ENCODE measurements at places on chromosomes 7 and 10. TPM values are rescaled to one million over a fixed set of nuclear protein-coding genes. Genes with fewer than 3 reads are reported as not detected.

TFPI2 gene
- total RNA-seq: 4.0 TPM

STK32C gene
- total RNA-seq: 15.3 TPM

SPDYE11 gene
- not detected for total RNA-seq

DOCK1 gene
- 57.3 TPM for total RNA-seq

MTG1 gene
- total RNA-seq: 36.9 TPM

SPOCK2 gene
- total RNA-seq: 2.6 TPM

ACSM6 gene
- total RNA-seq: not detected

SPDYE8 gene
- not detected for total RNA-seq

DNA sequence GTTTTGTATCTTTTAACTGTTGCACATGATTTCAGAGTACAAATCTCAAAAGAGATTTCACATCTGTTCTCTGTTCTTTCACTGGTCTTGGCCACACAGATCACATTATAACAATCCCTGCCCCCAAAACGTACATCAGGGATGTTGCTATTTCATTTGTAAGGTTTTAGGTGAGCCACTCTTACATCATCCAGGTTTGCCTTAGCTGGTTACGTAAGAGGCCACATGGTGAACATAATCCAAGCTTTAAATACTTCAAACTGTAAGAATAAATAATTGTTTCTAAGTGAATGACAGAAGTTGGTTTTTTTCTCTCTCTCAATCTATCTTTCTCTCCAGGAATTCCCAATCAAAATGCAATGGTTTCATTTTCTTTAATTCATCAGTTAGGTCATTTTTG lies 245.9 kb upstream of the HGF start:
- DNase-seq: no peak
- H3K27ac ChIP-seq: no peak overlapping the region
- no peaks in the 10 kb centered on the region for H3K27me3 ChIP-seq

DNA sequence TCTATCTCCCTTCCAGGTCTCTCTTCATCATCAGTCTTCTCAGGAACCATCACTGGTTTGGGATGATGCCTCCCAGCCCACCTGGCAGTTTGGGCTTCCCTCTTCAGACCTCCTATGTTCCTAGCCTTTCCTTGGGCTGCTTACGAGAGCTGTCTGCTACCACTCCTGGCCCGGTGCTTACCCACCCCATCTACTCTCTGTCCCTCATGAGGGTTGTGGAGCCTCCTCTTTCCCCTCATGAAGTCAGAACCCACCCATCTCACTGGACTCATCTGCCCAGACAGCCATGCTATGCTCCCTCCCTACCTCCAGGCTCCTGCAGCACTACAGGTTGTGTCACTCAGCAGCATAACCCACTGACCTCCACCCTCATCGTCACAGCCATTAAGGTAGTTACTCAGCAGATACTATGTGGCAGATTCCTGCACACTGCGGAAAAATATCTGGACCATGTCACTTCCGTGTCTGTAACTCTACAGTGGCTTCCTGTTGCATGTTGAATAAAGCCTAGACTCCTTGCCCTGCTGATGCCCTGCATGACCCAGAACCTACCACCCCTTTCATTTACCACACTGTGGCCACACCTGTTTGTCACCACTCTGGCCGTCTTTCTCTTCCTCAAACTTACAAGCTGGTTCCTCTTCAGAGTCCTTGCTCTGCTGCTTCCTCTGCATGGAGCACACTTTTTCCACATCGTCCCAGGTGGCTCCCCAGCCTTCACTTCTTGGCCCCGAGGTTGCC lies 2.0 kb downstream of the DBNL start:
- peaks cover 17% of the 10 kb centered on the region for H3K4me1 ChIP-seq
- no peak overlapping the region for H3K4me3 ChIP-seq

DNA sequence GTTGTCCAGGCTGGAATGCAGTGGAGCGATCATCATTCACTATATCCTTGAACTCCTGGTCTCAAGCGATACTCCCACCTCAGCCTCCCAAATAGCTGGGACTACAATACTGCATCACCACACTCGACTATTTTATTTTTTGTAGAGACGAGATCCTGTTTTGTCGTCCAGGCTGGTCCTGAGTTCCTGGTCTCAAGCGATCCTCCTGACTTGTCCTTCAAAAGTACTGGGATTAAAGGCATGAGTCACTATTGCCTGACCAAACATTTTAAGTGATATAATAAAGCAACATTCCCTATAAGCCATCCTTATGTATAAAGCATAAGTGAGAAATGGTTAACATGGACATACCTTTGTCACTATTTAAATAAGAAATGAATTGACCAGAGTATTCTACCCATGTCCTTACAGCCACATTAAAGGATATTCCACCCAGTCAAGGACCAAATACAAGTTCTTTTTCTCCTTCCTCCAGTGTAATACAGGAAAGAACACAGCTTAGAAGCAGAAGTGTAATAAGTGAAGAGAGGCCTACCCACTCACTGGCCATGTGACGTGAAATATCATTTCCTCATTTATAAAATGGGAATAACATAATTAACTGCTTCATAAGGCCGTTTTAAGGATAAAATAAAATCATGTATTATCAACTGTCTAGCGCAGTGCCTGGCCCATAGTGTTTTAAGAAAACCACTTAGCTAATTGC lies 82.0 kb downstream of the DOCK4 start:
- no peak overlapping the region for H3K4me3 ChIP-seq
- H3K36me3 ChIP-seq: no peaks in the 10 kb centered on the region
- H3K27ac ChIP-seq: no peak overlapping the region

- no peak overlapping the region for H3K4me3 ChIP-seq
- peaks cover 12% of the 10 kb centered on the region for H3K4me1 ChIP-seq
- no peaks in the 10 kb centered on the region for H3K36me3 ChIP-seq
- no peaks in the 10 kb centered on the region for H3K27me3 ChIP-seq
- H3K27ac ChIP-seq: no peak overlapping the region
These were observed 170.5 kb downstream of the TNS3 start for GRCh38 chr7:47411281-47411869.

DNA sequence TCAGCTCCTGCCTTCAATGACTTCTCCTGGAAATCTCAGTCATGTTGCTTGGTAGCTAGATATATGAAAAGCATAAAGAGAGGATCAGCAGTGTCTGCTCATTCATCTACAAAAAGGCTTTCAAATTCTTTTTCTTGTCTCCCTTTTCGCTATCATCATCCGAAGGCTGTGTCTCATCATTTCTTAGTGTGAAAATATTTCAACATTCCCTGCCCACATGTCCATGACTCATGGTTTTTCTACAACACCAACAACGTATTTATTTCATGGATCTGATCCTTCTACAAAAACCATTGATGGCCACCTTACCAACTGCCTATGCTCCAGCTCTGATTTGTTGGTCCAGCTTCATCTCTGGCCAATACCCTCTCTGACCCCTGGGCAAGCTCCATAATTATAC lies 472.5 kb upstream of the GHITM start:
- H3K27ac ChIP-seq: no peak overlapping the region
- no peak for DNase-seq
- no peaks in the 10 kb centered on the region for H3K27me3 ChIP-seq
- H3K36me3 ChIP-seq: no peaks in the 10 kb centered on the region
- no peak overlapping the region for H3K4me3 ChIP-seq

GRCh38 chr10:124359336-124359832 lies 59.3 kb downstream of the OAT start:
- no peak overlapping the region for H3K27ac ChIP-seq
- no peaks in the 10 kb centered on the region for H3K27me3 ChIP-seq
- H3K4me3 ChIP-seq: no peak overlapping the region
- no peaks in the 10 kb centered on the region for H3K4me1 ChIP-seq
- DNase-seq: no peak
- H3K36me3 ChIP-seq: no peaks in the 10 kb centered on the region

GRCh38 chr7:36986511-36986933 lies 262.2 kb upstream of the AOAH start:
- H3K4me3 ChIP-seq: no peak overlapping the region
- DNase-seq: no peak
- H3K36me3 ChIP-seq: no peaks in the 10 kb centered on the region
- H3K27ac ChIP-seq: no peak overlapping the region
- no peaks in the 10 kb centered on the region for H3K27me3 ChIP-seq

- no peaks in the 10 kb centered on the region for H3K4me1 ChIP-seq
- DNase-seq: no peak
- H3K36me3 ChIP-seq: no peaks in the 10 kb centered on the region
These were observed 28.7 kb downstream of the PRSS2 start for GRCh38 chr7:142799437-142799835.

GRCh38 chr7:100568176-100568895 lies 5.4 kb downstream of the SAP25 start:
- H3K27ac ChIP-seq: no peak overlapping the region
- H3K4me1 ChIP-seq: peaks cover 31% of the 10 kb centered on the region
- H3K36me3 ChIP-seq: no peaks in the 10 kb centered on the region
- H3K27me3 ChIP-seq: no peaks in the 10 kb centered on the region
- no peak for DNase-seq

DNA sequence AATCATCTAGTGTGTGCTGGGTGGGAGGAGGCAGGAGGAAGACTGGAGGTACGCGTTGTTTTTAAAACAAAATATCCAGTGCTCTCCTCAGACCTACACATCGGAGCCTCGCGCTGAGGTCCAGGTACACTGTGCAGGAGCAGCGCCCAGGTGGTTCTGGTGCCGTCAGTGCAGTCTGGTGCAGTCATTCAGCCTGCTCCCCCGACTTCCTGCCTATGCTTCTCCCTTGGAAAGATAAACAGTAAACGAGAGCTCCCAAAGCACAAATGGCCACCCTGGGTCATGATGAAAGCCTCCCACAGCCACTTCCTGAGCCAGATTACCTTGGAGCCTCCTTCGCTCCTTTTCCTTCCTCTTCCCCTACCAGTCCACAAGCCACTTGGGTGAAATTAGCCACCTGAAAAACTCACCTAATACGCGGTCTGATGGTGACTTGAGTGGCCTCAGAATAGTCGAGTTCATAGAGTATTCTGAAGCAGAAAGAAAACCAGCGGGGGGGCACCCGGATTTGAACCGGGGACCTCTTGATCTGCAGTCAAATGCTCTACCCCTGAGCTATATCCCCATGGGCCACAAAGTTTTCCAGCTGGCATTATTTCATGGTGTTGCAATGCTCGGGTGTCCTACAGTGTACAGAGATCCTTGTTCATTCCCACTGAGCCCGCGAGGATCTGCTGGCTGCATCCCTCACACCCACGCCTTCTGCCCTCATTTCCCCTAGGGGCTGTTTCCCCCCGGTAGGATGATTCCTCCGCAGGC lies 82.5 kb downstream of the ZNF467 start:
- no peaks in the 10 kb centered on the region for H3K36me3 ChIP-seq
- no peak overlapping the region for H3K27ac ChIP-seq
- peaks cover 42% of the 10 kb centered on the region for H3K27me3 ChIP-seq
- no peak overlapping the region for H3K4me3 ChIP-seq

- H3K27me3 ChIP-seq: no peaks in the 10 kb centered on the region
- DNase-seq: no peak
- no peaks in the 10 kb centered on the region for H3K4me1 ChIP-seq
- no peaks in the 10 kb centered on the region for H3K36me3 ChIP-seq
- H3K27ac ChIP-seq: no peak overlapping the region
These were observed 30.4 kb downstream of the MDFIC start for GRCh38 chr7:114952296-114952695.

DNA sequence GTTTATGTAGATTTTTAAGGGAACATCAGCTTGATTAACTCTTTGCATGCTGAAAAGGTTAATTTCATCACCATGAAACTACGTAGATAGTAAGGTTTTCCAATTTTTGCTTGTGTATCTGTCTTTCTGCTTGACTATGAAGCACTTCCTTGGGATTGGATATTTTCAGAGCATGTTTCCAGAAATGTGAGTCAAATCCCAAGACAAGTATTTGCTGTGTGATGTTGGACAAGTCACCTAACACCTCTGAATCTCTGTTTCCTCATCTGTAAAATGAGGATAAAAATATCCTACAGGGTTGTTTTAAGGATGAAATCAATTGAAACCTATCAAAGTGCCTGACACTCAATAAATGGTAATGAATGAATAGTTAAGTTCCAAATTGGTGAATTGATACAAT lies 42.4 kb downstream of the ANK3 start:
- H3K36me3 ChIP-seq: no peaks in the 10 kb centered on the region
- H3K4me1 ChIP-seq: no peaks in the 10 kb centered on the region
- no peaks in the 10 kb centered on the region for H3K27me3 ChIP-seq

- H3K4me1 ChIP-seq: peaks cover 4% of the 10 kb centered on the region
- DNase-seq: no peak
- H3K27ac ChIP-seq: no peak overlapping the region
- H3K27me3 ChIP-seq: no peaks in the 10 kb centered on the region
- H3K4me3 ChIP-seq: no peak overlapping the region
- H3K36me3 ChIP-seq: no peaks in the 10 kb centered on the region
These were observed 94.5 kb downstream of the MMRN2 start for GRCh38 chr10:86862786-86863483.

GRCh38 chr7:34038816-34039470 lies 133.6 kb downstream of the BMPER start:
- H3K36me3 ChIP-seq: no peaks in the 10 kb centered on the region
- no peaks in the 10 kb centered on the region for H3K27me3 ChIP-seq
- H3K4me1 ChIP-seq: no peaks in the 10 kb centered on the region
- H3K27ac ChIP-seq: no peak overlapping the region

DNA sequence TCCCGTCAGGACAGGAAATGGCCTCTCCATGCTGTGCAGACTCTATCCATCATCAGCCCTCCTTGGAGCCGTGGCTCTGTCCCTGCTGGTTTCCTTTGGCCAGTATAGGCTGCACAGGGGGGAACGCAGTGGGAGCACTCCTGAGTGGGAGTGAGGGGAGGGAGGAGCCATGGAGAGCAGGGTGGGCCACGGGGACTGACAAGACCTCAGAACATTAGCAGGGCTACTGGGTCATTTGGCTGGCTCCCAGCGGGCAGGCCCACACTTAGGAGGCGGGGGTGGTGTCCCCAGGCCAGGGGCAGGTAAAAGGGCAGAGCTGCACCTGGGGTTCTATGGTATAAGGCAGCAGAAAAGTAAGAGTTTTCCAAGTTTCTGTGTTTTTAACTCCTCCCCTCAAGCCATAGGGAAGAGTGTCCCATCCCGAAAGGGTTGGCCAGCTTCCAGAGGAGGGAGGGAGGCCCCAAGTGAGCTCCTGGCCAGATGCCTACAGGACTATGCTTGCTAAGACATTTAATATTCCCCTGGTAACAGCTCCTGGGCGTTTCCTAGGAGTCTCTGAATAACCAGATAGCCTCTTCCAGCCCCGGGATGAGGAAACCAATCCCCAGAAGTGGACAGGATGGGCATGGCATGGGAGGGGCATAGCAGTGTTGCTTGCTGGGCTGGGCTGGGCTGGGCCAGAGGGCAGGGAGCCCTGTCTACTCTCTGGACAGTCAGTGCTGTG lies 5.5 kb upstream of the OPN4 start:
- H3K4me1 ChIP-seq: no peaks in the 10 kb centered on the region
- H3K4me3 ChIP-seq: no peak overlapping the region
- H3K36me3 ChIP-seq: no peaks in the 10 kb centered on the region
- no peaks in the 10 kb centered on the region for H3K27me3 ChIP-seq

- no peak overlapping the region for H3K27ac ChIP-seq
- no peaks in the 10 kb centered on the region for H3K36me3 ChIP-seq
- H3K4me1 ChIP-seq: peaks cover 35% of the 10 kb centered on the region
- no peak overlapping the region for H3K4me3 ChIP-seq
- DNase-seq: no peak
- H3K27me3 ChIP-seq: no peaks in the 10 kb centered on the region
These were observed 22.4 kb upstream of the ZMIZ1 start for GRCh38 chr10:79046326-79046725.

- DNase-seq: no peak
- H3K27ac ChIP-seq: no peak overlapping the region
- no peaks in the 10 kb centered on the region for H3K36me3 ChIP-seq
- H3K27me3 ChIP-seq: no peaks in the 10 kb centered on the region
These were observed 256.0 kb upstream of the AUTS2 start for GRCh38 chr7:69342154-69342884.
